ENCODE measurements at places on chromosomes 3 and 15.

- DNase-seq, result no peak
These were observed 309.4 kb upstream of the STT3B start for GRCh38 chr3:31223278-31223677.

DNA sequence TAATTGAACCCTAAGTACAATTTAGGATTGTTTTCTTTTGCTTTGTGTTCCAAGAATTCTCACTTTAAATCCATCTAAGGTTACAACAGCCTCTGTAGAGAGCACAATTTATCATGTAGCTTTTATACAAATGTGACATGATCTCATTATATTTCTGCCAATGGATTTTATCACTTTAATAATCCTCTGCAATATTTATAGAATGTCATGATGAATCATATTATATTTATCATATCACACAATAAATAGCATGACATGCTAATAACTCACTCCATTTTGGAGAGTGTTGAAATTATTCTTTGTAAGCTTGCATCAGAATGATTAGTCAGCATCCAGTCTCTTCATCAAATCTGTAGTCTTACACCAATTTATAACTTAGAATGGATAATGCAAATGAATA lies 280.6 kb upstream of the ZNF717 start:
- DNase-seq, result no peak

GRCh38 chr3:23396746-23397145 lies 193.6 kb downstream of the UBE2E2 start:
- DNase-seq, result no peak

DNA sequence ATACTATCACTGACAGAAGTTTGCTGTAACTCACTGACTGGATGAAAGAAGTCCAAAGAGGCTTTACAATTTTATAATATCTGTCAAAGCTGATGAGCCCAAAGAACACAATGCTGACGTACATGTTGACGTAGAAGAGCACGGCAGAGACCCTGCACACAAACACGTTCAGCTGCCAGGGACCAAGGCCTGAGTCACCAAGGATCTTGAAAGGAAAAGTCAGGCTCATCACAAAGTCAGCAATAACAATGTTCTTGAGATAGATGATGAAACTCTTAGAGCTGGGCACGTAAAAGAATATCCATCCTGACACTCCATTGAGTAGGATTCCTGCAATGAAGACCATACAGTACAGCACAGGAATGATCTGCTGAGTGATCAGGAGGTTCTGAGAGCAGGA lies 10.9 kb upstream of the GPR171 start:
- DNase-seq, result no peak

DNA sequence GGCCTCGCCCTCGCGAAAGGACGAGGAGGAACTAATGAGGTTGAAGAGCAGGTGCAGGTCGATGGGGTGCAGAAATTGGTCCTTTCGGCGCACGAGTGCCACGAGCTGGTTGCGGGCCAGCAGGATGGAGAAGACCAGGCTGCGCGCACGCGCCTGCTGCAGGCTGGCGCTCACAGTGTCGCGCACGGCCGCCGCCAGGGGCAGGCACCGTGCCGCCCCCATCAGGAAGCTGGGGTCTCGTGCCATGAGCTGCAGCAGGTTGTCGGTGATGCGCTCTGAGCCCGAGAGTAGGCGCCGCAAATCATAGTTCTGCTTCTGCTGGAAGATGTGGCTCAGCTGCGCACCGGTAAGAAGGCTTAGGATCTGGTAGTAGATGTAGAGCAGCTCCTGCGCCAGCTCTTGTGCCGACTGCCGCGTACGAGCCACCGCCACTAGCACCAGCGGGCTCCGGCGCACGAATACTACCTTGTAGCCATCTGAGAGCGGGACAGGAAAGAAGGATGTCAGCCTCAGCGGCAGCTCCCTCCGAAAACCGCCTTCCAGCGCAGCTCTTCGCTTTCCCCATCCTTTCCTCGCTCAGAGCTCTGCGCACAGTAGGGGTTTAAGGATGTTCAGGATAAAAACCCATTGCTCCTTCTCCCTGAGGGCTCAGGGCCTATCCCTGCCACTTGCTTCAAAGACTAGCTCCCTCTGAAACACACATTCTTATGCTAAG lies 6.9 kb upstream of the MST1R start:
- no peak for DNase-seq

GRCh38 chr3:19002606-19003005 lies 145.7 kb upstream of the KCNH8 start:
- no peak for DNase-seq

GRCh38 chr3:70815817-70816216 lies 503.4 kb upstream of the MDFIC2 start:
- DNase-seq, result no peak
